ENCODE measurements at places on chromosomes 2 and 18.

- DNase-seq = no peak
Measured at GRCh38 chr2:65329525-65329924, 101.9 kb downstream of the ACTR2 start.

GRCh38 chr2:45750001-45750400 lies 98.5 kb downstream of the PRKCE start:
- no peak for DNase-seq

DNA sequence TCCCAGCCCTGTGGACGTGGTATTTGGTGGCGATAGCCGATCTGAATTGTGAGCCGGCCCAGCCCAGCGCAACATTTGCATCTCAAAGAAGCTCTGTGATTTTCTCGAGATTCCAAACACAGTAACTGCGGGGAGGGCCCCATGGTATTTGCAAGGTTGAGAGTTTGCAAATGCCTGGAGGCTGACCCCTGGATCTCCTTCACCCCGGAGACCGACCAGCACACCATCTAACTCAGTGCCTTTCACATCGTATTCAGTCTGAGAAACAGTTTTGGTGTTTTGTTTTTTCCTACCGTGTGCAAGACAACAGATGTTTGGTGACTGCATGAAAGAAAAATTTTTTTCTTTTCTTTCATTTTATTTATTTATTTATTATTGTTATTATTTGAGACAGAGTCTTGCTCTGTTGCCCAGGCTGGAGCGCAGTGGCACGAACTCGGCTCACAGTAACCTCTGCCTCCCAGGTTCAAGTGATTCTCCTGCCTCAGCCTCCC lies 40.3 kb downstream of the MYCN start:
- no peak for DNase-seq

- no peak for DNase-seq
Measured at GRCh38 chr18:35430721-35431373, 53.7 kb upstream of the ZNF396 start.

GRCh38 chr2:101388232-101388631 lies 929 bp upstream of the CREG2 start:
- DNase-seq = no peak

GRCh38 chr18:13522256-13522655 lies 204.1 kb downstream of the FAM210A start:
- DNase-seq = no peak

DNA sequence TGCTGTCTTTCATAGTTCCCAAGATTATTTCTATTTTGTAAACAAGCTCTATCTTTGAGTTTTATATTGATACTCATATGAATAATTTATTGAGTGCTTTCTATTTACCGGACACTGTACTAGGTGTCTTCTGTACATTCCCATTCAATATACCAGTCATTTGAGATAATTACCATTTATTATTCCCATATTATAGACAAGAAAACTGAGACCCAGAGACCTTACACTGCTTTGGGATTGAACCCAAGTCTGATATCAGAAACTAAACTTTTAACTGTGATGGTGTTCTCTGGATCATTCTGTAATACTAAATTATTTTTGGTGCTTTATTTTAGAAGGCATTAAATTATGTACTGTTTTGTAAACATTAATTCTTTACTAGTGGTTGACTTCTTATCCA lies 17.3 kb downstream of the SPOPL start:
- no peak for DNase-seq

GRCh38 chr18:58529714-58530354 lies 99.1 kb downstream of the ALPK2 start:
- peak; percentile 25 for DNase-seq

GRCh38 chr2:23146011-23146410 lies 239.0 kb upstream of the KLHL29 start:
- no peak for DNase-seq

Data from GM04504 (cell line).